ENCODE measurements at places on chromosomes 1 and 21.

DNA sequence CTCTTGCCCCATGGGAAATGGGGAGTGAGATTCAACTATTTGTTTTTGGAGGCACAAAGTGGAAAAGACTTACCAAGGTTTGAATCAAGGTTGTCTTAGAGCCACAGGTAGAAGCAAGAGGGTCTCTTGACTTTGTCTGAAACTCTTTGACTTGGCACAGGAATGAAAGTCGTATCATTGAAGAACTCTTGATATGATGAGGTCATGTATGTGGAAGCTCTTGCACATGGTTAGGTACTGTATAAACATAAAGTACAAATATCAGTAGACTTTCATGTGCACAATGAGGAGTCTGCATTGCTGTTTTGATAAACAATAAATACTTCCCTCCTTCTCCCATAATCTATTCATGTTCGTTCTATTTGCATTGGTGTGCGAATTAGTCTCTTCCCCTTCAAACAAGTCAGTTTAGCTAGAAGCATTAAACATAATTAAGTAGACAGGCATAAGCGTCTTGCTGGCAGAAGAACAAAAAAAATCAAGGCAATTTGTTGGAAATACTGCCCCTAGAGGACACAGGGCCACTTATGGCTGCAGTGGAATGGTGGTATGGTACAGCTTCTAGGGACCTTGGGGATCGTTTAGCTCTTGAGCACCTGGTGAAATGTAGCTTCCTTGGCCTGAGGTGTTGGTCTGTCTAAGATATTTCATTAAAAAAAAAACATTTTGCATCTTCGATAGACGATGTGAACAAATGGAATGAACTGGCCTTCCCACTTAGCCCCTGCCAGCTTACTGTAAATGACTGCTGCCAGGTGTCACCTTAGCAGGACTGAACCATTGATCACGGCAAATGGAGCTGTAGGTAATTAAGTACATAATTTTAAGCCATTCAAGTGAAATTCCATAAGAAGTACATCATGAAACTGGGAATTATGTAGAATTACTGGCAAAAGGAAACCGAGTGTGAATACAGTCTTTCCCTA is 218.0 kb upstream of the GALNT2 start:
- no peak for DNase-seq

- no peak for DNase-seq
Observed at GRCh38 chr1:25993197-25993951, 4.5 kb downstream of the PAFAH2 start.

DNA sequence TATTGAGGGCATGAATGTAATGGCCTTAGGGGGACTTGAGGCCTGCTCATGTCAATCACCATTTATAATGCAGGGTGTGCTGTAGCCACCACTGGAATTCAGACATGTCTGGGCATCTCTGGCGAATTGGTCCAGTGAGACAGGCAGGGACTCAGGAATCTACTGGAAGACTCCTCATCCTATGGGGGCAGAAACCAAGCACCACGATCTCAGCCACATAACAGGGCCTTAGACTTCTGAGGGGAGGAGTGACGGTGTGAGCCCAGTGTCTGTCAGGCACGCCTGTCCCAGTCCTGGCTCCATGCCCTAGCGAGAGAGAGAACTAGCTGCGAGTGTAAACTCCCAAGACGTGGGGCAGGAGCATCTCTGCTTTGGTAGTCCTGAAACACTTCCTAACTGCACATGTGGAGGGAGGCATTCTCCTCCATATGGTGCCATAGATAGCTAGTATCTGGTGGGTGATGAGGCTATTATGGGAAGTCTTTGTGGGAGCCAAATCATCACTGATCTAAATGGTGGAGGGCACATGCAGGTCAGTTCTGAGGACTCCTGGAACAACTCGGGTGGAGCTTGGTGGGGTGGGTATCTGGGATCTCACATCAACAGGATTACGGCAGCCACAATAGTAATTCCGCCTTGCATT is 29.8 kb upstream of the KIAA0040 start:
- DNase-seq, result no peak

DNA sequence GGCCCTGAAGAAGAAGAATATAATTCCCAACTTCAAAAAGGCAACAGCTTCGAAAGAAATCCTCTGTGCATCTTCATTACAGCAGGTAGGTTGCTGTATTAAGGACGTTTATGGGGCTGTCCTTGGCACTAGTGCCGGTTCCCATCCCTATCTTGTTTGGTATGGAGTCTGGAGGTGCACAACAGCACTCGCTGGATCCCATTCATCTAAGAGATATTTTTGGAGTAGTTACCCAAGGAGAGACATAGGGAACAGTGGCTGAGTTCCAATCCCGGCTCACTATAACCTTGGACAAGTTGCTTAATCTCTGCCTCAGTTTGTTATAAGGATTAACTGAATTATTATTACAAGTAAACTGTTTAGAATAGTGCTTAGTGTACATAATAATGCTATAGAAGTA is 106.4 kb downstream of the TRABD2B start:
- no peak for DNase-seq

DNA sequence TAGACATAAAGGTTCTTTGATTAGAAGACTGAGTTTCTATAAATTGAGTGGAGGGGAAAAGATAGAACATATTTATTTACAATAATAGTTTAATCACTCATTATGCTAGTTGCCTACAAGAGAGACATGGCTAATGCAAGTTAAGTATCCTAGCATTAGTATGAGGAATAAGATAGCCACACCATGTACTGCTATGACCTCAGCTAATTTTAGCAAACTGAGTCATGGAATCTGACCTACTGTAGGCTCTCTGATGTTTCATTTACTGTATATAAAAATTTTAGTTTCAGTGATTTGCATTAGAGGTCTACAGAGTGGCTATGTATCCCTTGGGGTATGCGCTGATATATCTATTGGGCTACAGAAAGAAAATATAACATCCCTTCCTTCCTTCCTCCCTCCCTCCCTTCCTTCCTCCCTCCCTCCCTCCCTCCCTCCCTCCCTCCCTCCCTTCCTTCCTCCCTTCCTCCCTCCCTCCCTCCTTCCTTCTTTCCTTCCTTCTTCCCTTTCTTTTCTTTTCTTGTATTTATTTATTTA is 5.8 kb downstream of the AGL start:
- no peak for DNase-seq

DNA sequence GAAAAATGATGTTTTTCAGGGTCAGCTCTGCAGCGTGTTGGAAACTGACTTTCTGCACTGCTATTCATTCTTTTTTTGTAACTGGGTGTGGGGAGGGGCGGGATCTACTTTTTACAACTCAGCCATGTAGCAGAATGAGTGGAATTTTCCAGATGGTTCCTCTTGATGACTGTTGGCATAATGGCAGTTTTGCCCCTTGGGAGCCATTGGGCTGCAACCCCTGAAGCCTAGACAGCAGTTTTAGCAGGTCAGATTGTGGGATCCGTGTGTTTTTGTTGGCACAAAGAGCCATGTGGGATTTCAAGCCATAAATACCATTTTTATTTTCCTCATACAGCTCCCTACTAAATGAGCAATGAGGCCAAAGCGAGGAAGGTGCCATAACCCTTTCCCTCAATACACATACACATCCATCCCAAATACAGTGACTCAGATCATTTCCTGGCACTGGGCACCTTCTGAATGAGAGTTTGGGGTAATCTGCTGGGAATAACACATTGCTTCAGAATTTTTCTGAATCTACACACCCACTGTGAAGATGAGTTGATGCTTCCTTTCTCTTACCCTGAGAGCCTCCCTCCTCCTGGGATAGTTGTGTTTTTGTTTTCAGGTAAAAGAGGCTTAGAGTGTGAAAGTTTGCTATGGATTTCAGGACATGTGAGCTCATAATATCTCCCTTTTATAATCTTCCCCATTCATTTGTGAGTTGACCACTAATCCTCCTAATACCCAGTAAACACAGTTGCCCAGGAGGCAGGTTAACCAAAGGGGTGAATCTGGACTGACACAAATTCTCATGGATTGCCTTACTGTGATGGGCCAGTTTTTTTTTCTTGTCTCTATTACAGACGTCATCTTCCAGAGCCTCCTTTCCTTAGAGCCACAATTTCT is 13.1 kb downstream of the S100A10 start:
- DNase-seq, result peak; percentile 86

GRCh38 chr21:38499296-38499695 is 1.0 kb upstream of the ERG start:
- DNase-seq, result no peak

- DNase-seq, result no peak
Observed at GRCh38 chr1:50243939-50244338, 135.2 kb downstream of the ELAVL4 start.

- peak; percentile 88 for DNase-seq
Observed at GRCh38 chr1:35560256-35561225, 2.9 kb downstream of the NCDN start.

DNA sequence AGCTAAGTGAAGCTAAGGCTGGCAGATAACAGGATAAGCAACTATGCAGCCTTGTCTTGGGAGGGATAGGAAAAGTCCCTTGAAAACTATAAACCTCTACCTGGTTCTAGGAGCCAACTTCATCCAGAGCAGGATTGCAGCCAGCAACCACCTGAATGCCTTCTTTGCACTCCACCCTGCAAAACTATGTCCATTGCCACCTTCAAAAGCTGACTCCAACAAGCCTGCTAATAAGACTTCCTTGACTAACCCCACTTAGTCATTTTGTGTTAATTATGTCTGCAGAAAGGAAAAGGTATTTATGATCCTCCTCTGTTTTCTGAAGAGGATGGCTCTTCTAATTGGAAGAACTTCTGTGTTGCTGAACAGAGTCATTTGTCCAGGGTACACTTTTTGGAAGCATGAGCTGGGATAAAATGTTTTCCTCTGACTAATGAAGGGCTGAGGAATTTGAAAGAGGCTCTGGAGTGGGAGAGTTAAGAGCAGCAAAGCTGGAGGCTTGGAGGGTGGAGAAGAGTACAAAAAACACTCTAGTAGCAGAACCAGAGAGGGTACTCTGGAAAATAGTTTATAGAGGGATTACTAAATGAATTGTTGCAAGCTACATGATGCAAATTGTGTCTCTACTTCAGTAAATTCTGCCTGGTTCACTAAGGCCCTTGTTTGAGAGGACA is 9.6 kb upstream of the RIMKLA start:
- DNase-seq, result no peak

DNA sequence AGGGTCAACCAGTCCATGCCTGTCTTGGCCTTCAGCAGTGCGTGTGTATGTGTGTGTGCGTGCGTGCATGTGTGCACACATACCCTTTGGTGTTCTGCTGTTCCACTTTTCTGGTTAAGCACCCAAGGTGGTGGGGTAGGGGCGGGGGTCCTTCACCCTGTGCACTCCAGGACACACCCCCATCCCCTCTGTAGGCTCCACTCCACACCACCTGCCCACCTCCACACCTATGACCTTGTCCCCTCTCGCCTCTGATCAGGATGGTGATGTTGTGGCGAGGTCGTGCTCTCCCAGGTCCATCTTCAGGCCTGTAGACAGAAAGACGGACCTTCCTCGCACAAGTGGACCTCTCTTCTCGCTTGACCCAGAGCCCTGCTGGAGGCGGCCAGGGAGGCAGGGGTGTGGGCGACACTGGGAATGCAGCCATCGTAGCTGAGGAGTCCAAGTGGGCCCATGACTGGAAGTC is 44.6 kb downstream of the WDR4 start:
- no peak for DNase-seq

GRCh38 chr1:3113047-3113740 is 44.2 kb downstream of the PRDM16 start:
- no peak for DNase-seq

DNA sequence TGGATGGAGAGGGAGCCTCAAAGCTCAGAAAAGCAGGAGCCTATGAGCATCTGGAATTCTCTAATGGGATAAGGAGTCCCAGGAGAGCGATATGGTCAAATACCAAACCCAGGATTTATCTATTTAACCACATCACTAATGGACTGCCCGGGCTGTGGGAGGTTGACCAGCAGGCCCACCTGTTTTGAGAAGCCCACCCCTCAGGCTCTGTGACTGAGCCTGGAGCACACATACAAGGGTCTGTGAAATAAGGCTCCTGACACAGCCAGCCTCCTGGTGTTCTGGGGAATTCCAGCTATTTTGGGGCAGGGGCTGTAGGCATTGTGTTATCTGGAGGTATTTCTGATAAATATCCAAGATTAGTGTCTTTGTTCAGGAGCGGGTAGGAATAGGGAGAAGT is 132.0 kb upstream of the C1orf21 start:
- DNase-seq, result no peak

GRCh38 chr1:210464519-210465039 is 135.9 kb downstream of the HHAT start:
- no peak for DNase-seq

- no peak for DNase-seq
Observed at GRCh38 chr1:47235806-47236205, 3.8 kb upstream of the TAL1 start.

- DNase-seq, result no peak
Observed at GRCh38 chr1:15724949-15725880, 10.8 kb upstream of the SLC25A34 start.

- no peak for DNase-seq
Observed at GRCh38 chr1:72649211-72649888, 367.0 kb upstream of the NEGR1 start.

- DNase-seq, result no peak
Observed at GRCh38 chr1:88802950-88803349, 88.4 kb downstream of the GTF2B start.

GRCh38 chr1:154910851-154911250 is 25.7 kb downstream of the PMVK start:
- DNase-seq, result no peak

DNA sequence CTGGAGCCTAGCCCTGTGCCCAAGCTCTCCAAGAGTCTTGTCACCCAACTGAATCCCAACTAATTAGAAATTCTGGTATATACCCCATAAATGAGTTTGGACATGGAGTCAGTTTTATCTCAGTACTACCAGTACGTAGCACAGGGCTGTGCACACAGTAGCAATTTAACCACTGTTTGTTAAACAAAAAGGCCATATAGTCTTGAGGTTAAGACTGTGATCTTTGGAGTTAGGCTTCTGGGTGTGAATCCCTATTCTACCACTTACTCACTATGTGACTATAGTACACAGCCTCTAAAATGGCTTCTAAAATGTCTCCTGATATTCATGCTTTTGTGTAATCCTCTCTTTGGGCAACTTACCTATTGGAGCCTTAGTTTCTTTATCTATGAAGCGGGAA is 48.2 kb downstream of the RAB3B start:
- DNase-seq, result no peak

- no peak for DNase-seq
Observed at GRCh38 chr1:174828264-174828663, 171.5 kb upstream of the CACYBP start.

- no peak for DNase-seq
Observed at GRCh38 chr1:118564961-118565703, 380.1 kb upstream of the SPAG17 start.

DNA sequence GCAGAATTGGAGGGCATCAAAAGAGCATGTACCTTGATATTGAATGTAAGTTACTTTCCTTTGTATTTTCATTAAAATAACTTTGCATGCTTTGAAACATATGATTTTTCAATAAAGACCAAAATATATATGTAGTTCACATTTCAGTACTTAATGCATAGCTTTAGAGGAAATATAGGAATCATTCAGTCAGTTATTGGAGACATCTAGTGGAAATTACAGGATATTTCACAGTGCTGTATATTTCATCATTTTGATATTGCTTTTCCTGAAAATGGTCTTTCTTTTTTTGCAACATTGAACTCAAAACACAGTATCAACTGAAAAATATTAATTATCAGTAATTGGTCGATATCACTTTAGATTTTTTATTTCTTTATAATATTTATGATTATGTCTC is 375.8 kb downstream of the NCAM2 start:
- no peak for DNase-seq

Measured in aorta (tissue), 5 donors.